ENCODE measurements at places on chromosomes 1 and 21.

- DNase-seq = no peak
Measured at GRCh38 chr1:215397843-215398242, 169.3 kb upstream of the KCTD3 start.

DNA sequence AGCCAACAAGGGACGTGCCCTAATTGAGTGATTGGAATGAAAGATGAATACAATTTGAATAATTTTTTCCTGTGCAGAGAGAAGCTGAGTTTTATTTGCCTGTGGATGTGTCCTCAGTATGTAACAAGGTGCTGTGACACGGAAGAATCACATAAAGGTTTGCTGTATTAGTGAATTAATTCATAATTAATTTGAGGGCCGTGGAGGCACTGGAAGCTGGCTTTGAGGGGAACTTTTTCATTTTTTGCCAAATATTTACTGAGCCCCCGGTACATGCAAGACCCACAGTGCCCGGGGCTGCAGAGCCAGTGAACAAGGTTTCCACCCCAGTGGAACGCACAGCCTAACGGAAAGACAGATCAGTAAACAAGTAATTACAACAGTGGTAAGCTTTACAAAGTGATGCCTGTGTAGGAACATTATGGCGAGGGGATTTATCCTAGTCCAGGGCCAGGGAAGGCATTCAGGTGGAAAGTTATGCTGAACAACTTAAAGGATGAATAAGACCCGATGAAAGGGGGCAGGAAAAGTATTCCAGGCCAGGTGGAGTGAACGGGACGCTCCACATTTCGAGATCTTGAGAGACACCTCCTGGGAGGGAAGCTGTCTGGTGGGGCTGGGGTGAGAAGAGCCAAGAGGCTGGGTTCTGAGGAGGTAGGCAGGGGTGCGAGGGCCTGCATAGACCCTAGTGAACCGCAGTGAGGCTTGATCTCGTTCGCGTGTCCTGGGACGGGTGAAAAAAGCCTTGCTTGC, 773 bp upstream of the RCC2 start:
- no peak for DNase-seq

- no peak for DNase-seq
Measured at GRCh38 chr1:19765623-19766022, 34.1 kb downstream of the TMCO4 start.

GRCh38 chr1:27410709-27411108, 18.3 kb downstream of the GPR3 start:
- DNase-seq = no peak

- DNase-seq = no peak
Measured at GRCh38 chr21:32888971-32889370, 117.4 kb upstream of the PAXBP1 start.

GRCh38 chr1:167137793-167138510, 44.1 kb downstream of the STYXL2 start:
- no peak for DNase-seq

GRCh38 chr1:26289158-26290059, 9.5 kb downstream of the SH3BGRL3 start:
- DNase-seq = no peak

DNA sequence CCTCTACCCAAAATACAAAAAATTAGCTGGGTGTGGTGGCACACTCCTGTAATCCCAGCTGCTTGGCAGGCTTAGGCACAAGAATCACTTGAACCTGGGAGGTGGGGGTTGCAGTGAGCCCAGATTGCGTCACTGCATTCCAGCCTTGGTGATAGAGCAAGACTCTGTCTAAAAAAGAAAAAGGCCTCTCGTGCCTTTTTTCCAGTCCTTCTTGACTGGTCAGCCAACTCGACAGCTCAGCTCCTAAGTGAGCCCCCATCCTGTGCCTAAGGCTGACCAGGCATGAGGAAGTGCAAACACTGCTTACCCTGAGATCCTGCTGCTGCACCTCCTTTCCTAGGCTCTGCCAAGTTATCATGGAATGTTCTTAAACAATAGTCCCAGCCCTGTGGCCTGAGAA, 10.1 kb upstream of the PROK1 start:
- DNase-seq = no peak

- DNase-seq = no peak
Measured at GRCh38 chr21:32386195-32386870, 6.5 kb downstream of the URB1 start.

GRCh38 chr1:194644528-194644927, 1458.1 kb upstream of the B3GALT2 start:
- no peak for DNase-seq

GRCh38 chr1:56646611-56647010, 1.5 kb downstream of the PRKAA2 start:
- no peak for DNase-seq

DNA sequence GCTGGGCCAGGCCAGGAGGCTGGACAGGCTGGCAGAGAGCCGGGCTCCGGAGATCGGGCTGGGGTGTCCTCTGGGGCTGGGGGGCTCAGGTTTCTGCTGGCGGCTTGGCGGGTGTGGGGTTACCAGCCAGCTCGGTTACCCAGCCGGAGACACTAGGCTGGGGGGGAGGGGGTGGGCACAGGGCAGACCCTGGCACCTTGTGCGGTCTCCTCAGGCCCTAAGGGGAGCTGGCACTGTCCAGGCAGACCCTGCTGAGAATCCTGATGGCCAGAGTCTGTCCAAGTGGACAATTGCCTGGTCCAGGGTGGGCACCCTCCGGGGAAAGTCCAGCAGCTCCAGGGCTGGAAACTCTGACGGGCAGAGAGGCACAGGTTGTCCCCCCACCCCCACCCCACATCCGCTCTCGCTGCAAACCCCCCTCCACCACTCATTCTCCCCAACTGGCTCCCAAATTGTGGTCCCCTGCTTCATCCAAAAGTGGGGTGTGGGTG, 6.7 kb downstream of the ZBTB7B start:
- no peak for DNase-seq

DNA sequence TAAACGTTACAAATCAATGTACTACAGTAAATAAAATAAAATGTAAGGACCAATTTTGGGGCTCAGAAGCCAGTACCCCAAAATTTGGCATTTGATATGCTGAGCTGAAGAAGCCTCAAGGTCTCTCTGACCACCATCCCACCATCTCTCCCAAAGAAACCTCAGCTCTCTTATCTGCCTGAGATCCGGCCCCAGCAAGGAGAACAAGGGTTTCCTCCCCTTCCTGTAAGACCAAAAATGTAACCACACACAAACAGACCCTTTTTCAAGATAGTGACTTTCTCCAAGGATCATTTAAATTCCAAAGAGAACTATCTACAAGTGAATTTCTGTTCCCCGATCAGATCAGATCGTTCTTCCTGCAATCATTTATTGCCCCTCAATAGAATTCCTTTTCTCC, 68.1 kb upstream of the SLC45A1 start:
- no peak for DNase-seq

DNA sequence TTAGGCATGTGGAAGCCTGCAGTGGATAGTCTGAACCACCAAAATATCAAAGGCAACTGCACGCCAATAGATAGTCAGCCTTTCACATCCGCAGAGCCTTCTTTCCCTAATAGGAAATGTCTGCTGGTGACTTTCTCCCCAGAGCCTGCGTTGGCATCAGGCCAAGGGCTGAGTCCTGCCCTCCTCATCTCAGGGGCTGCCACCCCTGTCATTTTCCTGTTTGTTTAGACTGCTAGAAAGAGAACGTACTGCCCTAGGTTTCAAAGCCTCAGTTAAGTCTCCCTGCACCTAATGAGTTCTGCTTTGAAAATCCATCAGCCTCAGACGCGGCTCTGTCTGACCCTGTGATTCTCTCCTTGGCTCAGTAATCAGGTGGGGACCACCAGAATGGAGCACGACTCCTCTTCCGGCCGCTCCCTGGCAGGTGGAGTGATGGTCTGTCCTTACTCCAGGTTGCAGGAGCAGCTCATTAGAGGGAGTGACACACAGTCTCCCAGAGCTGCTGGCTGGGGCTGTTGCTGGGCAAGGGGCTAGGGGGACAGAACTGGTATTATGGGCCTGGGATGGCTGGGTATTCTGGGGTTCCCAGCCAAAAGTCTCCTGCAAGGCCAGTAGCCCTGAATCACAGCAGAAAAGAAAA, 27.3 kb downstream of the STUM start:
- no peak for DNase-seq

DNA sequence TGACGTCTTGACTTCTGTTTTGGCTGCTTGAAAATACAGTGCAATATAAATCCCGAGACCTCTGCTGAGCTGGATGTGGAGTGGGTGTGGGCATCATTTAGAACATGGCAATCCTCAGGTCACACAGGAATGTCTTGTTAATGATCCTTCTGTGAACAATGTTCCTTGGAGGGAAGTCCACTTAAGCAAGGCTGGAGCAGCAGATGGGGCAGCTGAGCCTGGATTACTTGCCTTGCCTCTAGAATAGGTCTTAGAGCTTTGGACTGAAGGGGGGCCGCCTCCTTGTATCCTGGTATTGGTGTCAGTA, 926 bp upstream of the SCMH1 start:
- DNase-seq = no peak

DNA sequence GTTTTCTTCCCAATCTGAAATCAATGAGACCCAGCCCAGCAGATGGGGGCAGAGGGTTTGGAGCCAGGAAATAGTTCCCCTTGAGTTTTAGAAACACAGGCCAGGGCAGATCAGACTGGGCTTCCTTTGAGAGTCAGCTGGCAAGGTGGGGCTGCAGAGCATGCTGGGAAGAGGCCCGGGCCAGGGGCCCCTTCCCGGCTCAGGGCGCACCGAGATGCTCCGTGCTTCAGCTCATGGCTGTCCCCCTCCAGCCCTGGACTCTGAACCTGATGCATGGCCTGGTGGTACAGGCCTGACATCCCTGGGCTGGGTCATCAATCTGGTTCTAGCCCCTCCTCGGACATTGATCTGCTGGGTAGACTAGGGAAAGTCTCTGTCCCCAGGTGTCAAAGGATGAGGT, 65.1 kb upstream of the RUNX3 start:
- DNase-seq = no peak

DNA sequence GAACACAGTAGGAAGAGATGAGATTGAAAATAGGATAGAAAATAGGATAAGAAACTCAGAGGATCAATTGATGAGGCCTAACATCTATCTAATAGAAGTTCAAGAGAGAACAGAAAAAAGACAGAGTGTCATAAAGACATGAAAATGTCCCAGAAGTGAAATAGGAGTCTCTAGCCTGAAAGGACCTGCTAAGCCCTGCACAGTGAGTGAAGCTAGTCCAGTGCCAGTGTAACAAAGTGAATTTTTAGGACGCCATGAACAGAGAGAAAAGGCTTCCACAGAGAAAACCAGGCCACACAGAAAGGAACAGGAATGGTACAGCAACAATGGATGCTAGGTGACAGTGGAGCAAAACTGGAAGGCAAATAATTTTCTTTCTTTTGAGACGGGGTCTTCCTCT, 20.3 kb upstream of the LSS start:
- DNase-seq = no peak

DNA sequence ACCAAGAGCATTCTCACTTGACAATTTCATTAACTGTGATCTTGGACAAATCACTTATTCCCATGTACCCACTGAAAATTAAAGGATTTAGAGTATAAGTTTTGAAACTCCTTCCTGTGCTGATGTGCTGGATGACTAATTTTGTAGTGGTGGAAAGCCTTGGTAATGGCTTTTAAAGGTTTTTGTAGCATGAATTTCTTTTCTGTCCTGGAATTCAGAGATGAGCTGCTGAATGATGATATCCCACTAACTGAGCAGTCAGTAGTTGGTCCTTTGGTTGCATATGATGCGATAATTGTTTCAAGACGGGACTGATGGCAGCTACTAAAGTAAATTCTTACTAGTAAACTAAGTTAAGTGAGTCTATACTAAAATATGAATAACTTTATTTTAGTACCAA, 5.2 kb downstream of the RPL5 start:
- no peak for DNase-seq

DNA sequence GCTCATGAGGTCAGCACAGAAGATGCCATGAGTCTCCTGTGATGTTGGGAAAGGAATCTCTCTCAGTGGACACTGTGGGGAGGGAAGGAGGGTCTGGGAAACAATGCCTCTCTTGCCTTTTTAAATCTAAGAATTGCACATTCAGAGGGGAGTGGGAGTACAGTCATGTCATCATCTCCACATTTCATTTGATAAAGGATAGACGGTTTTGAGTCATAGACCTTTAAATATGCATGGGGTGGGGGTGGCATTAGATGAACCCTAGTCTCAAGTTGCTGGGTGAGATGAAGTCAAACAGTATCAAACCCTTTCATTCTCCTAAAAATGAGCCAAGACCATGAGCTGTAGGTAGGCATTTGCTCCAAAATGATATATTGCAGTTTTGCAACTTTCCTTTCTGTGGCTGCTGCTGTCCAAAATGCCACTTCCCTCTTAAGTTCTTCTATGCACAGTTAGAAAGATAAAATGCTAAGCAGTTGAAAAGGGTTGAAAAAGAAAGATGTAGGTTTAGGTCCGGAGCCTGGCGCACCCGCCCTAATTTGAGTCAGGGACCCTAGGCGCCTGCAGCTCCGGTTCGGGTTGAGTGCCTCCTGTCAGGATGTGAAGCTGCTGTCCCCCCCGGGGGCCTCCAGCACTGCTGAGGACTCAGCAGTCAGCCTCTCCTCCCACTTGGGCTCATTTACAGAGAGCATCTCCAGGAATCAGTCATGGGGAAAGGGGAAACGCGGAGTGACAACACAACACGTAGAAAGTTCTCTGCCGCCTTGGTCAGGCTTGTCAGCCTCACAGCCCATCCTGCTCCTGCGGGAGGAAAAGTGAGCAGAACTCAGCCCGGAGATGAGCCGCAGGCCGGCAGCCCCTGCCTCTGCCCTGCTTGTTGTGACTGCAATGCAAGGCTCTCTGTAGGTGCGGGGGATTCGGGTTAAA, 479.3 kb upstream of the RUNX1 start:
- peak; percentile 9 for DNase-seq

GRCh38 chr1:56644064-56644918, 823 bp upstream of the PRKAA2 start:
- DNase-seq = no peak

DNA sequence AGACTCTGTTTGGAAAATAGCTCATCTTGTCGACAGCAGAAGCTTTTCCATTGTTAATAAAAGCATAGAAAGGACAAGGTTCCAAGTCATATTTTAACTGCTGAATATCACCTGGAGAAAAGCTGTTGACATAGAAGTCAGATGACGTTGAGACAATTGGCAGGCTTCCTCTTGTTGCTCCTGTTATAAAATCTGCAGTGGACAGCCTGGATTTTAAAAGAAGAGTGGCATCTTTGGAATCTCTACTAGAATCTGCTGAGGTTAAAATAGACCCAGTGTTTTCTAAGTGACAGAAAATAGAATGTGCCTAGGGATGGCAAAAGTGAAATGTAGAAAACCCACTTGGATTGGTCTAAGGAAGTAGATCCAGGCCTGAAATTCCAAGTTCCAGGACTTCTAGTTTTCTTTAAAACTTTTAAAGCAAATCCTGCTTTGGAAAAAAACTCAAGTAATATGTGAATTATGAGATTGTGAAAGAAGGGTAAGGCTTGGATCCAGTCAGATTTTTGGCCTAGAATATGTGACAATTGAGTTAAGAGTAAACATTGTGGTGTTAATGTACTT, 53.6 kb upstream of the NEXN start:
- DNase-seq = no peak

GRCh38 chr1:11955221-11955620, 20.7 kb downstream of the PLOD1 start:
- no peak for DNase-seq

GRCh38 chr1:38173157-38173831, 126.7 kb upstream of the POU3F1 start:
- DNase-seq = no peak

All from stimulated activated CD4-positive, alpha-beta T cell treated with anti-CD3 and anti-CD28 coated beads, Interleukin-1b, Interleukin-23, amount 100 ng/mL, for 4 hours (primary cell).